Endothelial cell of umbilical vein (primary cell): ENCODE measurements at places on chromosomes 1 and 21. TPM values are rescaled to one million over a fixed set of nuclear protein-coding genes. Genes with fewer than 3 reads are reported as not detected.

NGF gene
- polyA plus RNA-seq, result not detected in 2 replicates

RER1 gene
- 249 and 292 TPM in 2 replicates for polyA plus RNA-seq

INAVA gene
- polyA plus RNA-seq, result 0.05 TPM in 1 of 2 replicates, not detected in the other

TNNT2 gene
- polyA plus RNA-seq, result not detected in 2 replicates

GNG4 gene
- polyA plus RNA-seq, result 0.10 TPM in 2 replicates

IRF6 gene
- 55.8 and 65.0 TPM in 2 replicates for polyA plus RNA-seq

BEST4 gene
- 0.21 and 0.29 TPM in 2 replicates for polyA plus RNA-seq

RIIAD1 gene
- not detected in 2 replicates for polyA plus RNA-seq

LRRC8B gene
- polyA plus RNA-seq, result 15.3 and 15.8 TPM in 2 replicates

FCRL1 gene
- not detected in 2 replicates for polyA plus RNA-seq

FAM72A gene
- polyA plus RNA-seq, result 3.4 and 3.6 TPM in 2 replicates

SEC16B gene
- 0.46 and 0.58 TPM in 2 replicates for polyA plus RNA-seq

HES2 gene
- 3.6 and 3.7 TPM in 2 replicates for polyA plus RNA-seq

SH2D5 gene
- 0.18 and 0.23 TPM in 2 replicates for polyA plus RNA-seq

HEATR1 gene
- polyA plus RNA-seq, result 6.2 and 8.4 TPM in 2 replicates

OR6P1 gene
- not detected in 2 replicates for polyA plus RNA-seq

LEFTY1 gene
- not detected in 2 replicates for polyA plus RNA-seq

VN1R5 gene
- not detected in 2 replicates for polyA plus RNA-seq

KRTAP21-2 gene
- polyA plus RNA-seq, result not detected in 2 replicates

NASP gene
- polyA plus RNA-seq, result 59.7 and 101 TPM in 2 replicates

RAVER2 gene
- 4.4 and 6.0 TPM in 2 replicates for polyA plus RNA-seq

DEPDC1 gene
- polyA plus RNA-seq, result 3.9 and 5.5 TPM in 2 replicates

RGS21 gene
- polyA plus RNA-seq, result not detected in 2 replicates
